ENCODE measurements at places on chromosomes 16 and 17.

- no peak for DNase-seq
These were observed 9.2 kb upstream of the GLIS2 start for GRCh38 chr16:4306470-4307214.

DNA sequence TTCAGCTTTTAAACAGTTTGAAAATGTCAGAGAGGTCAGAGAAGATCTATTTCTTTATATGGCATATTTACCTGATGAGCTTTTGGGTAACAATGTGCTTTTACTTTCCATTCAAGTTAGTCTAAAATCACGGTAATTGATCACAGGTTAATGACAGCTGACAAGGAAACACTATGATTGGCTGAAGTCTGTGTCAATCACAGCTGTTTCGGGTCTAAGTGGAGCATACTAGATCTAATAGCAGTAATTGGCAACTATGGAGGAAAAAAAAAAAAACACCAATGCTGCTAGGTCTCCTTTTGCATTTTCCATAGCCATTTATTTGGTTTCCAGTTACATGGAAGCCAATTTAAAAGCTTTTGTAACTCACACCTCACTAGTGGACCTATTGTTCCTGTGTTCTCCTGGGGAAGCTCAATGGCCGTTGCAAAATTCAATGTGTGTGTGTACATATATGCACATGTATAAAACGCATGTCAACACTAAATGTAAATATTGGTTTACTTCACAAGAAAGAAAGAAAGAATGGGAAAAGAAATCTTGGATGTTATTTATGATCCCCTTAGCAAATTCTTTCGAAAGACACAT is 568.3 kb upstream of the ZFHX3 start:
- no peak for DNase-seq

DNA sequence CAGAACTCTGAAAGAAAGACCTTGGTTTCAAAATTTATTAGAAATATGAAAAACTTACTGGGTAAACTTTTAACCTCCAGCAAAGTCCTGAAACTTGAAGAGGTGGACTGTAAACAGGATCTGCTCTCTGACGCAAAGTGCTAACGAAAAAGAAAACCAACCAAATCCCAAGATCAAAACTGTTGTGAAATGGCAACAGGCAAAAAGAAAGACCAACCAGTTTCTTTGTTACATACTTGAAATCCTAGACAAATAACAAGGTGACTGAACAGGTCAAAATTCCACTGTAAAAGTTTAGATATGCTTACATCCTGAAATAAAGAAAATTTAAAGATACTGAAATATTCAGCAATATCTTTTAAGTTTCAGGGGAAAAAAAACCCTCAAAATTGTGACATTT is 44.2 kb downstream of the TRIM37 start:
- DNase-seq, result no peak

GRCh38 chr17:50051082-50051576 is 4.8 kb upstream of the ITGA3 start:
- peak; percentile 54 for DNase-seq

DNA sequence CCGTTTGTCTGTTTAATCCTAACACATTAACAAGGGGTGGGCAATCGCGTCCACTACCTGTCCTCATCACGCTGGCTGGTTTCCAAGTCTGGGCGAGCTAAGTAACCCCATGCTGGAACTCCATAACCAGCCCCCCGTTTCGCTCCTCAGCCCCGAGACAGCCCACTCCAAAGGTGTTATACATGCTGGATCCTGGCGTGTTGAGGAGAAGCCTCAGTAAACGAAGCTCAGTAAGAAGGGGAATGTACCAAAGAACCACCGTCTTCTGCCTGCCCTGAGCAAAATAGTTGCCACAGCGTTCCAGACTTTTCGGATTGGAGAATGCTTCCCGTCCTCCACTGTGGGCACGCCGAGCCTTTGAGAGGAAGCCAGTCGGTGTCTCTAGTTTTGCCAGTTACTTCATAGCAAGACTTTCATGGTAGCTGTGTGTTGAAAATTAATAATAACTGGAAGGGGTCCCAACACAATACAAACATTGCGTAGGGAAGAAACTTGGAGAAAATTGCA is 16.1 kb upstream of the C17orf78 start:
- no peak for DNase-seq

DNA sequence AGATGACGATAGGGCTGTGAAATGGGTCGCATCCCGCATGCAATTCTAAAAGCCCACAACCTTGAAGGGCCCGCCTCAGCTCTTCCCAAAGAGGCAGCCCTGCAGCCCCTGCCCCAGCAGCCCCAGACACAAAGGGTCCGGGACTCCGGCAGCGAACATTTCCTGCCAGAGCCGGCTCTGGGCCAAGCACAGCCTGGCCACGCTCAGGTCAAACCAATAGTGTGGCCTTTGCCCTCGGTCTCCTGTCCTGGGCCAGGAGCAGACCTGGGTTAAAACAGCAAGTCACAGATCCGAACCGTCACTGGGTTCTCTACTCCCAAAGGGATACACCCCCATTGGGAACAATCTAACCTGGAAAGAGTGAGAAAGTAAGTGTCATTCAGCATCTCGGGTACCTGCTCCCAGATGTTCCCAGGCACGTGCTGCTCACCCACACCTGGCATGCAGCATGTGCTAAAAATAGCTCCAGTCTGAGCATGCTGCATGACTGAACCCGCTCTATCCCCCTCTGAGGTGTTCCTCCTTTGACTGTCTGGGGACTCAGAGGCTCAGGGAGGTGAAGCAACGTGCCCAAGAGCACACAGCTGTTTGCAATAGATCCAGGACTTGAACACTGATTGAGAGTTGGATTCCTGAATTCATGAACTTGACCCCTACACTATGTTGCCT is 22.2 kb upstream of the ATP2A3 start:
- DNase-seq, result no peak

DNA sequence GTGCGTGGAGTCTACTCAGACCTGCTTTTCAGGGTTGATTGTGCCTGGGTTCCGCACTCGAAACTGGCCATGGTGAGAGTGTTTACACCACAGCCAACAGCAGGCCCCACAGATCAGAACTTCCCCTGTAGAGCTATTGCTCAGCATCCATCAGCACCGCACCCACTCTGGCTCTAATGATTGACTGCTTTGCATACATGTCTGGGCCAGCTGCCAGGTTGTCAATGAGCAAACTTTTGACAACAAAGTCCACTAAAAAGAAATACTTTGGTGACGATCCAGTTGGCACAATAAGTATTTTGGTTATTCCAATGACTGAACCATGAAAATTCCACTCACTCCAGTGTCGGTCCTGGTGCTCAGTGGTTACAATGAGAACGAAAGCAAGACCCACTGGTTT is 190.7 kb downstream of the FOXL1 start:
- DNase-seq, result no peak

GRCh38 chr16:67549240-67549639 is 13.1 kb upstream of the CTCF start:
- DNase-seq, result no peak

DNA sequence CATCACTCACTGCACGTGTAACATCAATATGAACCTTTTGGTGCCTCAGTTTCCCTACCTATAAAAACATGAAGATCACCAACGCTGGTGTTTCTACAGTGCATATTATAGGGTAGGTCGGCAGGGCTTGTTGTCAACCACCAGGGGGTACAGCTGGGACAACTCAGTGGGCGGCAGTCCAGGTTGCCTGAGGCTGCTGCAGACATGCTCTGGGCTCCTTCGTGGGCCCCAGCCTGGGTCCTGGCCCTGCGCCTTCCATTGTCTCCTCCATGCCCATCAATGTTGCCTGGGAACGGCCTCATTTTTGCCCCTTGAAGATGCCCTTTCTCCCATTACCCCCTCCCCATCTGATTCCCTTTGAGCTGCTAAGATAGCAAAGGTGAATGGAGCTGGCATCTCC is 89.8 kb downstream of the GSG1L start:
- DNase-seq, result no peak

- DNase-seq, result no peak
These were observed 1.9 kb downstream of the PNMT start for GRCh38 chr17:39669897-39670735.

- no peak for DNase-seq
These were observed 43.2 kb downstream of the YPEL2 start for GRCh38 chr17:59374612-59375011.

GRCh38 chr16:78925083-78925767 is 675.3 kb downstream of the MAF start:
- DNase-seq, result no peak

GRCh38 chr16:15576960-15577958 is 65.7 kb downstream of the MARF1 start:
- DNase-seq, result no peak

- DNase-seq, result no peak
These were observed 11.9 kb downstream of the TOX3 start for GRCh38 chr16:52535076-52535475.

- DNase-seq, result no peak
These were observed 11.2 kb downstream of the KNOP1 start for GRCh38 chr16:19706846-19707245.

DNA sequence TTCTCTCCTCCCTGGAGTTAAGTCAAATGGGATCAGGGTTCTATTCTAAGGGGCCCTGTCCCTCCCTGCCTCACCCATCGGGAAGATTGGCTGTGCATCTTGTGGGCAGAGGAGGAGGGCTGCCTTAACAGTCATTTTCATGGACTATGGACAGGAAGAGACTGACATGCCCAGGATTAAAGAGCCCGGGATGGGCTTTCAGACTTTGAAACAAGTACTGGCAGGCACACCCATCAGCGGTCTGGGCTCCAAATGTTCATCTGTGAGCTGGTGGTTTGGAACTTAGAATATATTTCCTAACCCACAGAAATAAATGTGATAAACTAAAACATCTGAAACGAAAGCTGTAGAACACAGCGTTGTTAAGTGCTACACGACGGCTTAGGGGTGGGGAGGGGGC is 6.5 kb downstream of the SLC6A4 start:
- no peak for DNase-seq

GRCh38 chr16:74893541-74893940 is 91.4 kb downstream of the WDR59 start:
- no peak for DNase-seq

DNA sequence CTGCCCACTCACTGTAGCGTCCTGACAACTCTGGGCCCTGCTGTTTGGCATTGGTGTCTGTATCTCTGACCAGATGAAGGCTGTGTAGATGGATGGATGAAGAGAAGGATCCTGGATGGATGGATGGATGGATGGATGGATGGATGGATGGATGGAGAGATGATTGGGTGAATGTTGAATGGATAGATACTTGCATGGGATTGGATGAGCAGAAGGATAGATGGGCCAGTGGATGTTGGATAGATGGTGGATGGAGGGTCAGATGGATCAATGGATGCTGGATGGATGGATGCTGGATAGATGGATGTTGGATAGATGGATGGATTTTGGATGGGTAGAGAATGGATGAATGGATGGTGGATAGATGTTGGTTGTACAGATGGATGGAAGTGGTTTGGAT is 179.6 kb upstream of the GSE1 start:
- DNase-seq, result no peak

GRCh38 chr17:74110467-74110866 is 93.0 kb upstream of the RPL38 start:
- DNase-seq, result no peak

GRCh38 chr17:12046786-12047185 is 26.1 kb downstream of the MAP2K4 start:
- no peak for DNase-seq

GRCh38 chr17:75442168-75443103 is 14.0 kb upstream of the TMEM94 start:
- DNase-seq, result no peak

GRCh38 chr16:17439580-17439979 is 31.2 kb downstream of the XYLT1 start:
- no peak for DNase-seq

DNA sequence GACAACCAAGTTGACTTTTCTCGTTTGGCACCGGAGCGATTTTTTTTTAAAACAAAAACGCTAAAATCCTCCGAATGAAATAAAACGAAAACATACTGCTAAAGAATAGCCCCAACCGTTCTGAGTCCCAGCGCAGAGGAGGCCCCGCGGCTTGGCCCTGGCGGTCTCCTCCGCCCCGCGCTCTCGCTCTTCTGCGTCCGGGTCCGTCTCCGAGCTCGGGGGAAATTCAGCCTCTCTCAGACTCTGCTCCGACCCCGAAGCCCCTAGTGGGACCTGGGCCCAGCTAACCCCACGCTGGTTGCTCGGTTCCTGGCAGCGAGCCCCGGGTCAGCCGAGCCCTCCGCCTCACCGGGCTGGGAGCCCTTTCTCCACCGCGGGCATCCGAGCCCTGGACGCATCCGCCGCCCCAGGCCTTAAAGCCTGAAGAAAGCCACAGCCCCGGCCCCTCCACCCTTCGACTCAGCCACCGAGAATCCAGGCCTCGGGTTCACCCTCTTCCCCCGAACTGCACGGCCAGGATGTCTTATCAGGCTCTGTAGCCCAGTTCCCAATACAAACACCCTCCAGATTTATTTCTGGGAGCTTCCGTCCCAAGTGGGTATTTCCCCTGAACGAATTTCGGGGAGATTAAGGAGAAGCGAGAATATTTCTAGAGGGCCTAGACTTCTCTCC is 1.2 kb downstream of the TBX2 start:
- no peak for DNase-seq

GRCh38 chr17:48048384-48049126 is 396 bp downstream of the NFE2L1 start:
- no peak for DNase-seq

DNA sequence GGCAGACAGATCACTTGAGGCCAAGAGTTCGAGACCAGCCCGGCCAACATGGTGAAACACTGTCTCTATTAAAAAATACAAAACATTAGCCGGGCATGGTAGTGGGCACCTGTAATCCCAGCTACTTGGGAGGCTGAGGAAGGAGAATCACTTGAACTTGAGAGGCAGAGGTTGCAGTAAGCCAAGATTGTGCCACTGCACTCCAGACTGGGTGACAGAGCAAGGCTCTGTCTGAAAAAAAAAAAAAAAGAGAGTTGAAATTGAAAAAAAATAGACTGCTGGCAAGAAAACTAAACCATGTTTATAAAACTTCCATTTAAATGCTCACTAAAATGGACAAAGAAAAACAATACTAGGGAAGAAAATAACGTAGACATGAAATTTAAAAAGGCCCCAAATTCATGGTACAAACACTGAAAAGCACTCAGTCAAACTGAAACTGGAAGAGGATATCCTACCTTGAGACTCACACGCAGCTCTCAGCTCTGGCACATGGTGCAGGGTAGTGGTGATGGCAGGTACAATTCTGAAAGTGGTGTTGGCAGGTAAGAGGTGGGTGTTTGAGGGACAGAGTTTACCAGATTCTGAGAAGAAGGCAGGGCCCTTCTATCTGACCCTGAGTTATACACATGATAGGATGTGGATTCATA is 19.3 kb downstream of the CNTROB start:
- DNase-seq, result no peak

GRCh38 chr17:64051153-64051552 is 30.7 kb upstream of the ICAM2 start:
- no peak for DNase-seq

DNA sequence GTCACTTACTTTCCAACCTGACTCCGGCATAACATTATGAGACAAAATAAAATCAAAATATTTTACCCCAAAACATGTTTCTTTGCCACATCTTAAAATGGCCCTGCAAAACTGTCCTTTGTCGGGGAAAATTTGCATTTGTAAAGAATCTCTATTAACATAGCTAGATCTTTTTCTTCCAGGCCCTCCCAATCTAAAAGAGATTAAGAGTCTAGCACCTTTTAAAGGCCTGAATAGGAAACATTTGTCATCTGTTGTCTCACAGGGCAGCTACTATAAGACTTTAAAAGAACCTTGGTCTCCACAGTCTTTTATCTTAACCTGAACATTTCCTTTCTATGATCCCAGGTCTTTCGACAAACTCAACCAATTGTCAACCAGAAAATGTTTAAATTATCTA is 18.1 kb upstream of the DHRS7B start:
- no peak for DNase-seq

All from stimulated activated CD8-positive, alpha-beta memory T cell treated with anti-CD3 and anti-CD28 coated beads, Interleukin-15, amount 100 ng/mL, for 4 hours (primary cell).